ENCODE measurements at places on chromosomes 13 and 19. TPM values are rescaled to one million over a fixed set of nuclear protein-coding genes. Genes with fewer than 3 reads are reported as not detected.

Gene CKM
- not detected for total RNA-seq

Gene CXCL17
- not detected for total RNA-seq

Gene ZNF136
- 3.8 TPM for total RNA-seq

Gene PLEKHJ1
- total RNA-seq, result 91.7 TPM

Gene ZNF582
- total RNA-seq, result not detected

DNA sequence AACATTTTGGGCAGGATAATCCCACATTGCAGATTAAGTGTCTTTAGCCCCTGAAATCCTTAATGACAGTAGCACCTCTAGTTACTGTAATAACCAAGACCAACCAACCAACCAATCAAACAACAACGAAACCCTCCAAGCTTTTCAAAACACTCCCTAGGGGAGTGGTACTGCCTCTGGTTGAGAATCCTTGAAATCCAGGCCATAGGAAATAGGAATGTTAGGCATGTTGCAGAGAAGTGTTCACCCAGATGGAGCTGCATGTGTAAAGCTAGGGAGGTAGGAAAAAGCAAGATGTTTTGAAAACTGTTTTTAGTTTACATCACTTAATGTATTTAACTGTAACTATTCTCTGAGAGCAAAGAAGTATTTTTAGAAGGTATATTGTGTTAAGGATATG, 4.5 kb downstream of the LACC1 start:
- no peak for DNase-seq
- no peak overlapping the region for H3K27ac ChIP-seq
- H3K4me1 ChIP-seq, result peaks cover 4% of the 10 kb centered on the region
- peaks cover 2% of the 10 kb centered on the region for H3K36me3 ChIP-seq
- H3K27me3 ChIP-seq, result no peaks in the 10 kb centered on the region

- no peaks in the 10 kb centered on the region for H3K4me1 ChIP-seq
- DNase-seq, result no peak
- no peak overlapping the region for H3K4me3 ChIP-seq
Measured at GRCh38 chr19:29399804-29400203, 126.0 kb upstream of the VSTM2B start.

GRCh38 chr19:3668331-3669081, 31.8 kb downstream of the PIP5K1C start:
- H3K36me3 ChIP-seq, result peaks cover 25% of the 10 kb centered on the region
- no peak overlapping the region for H3K27ac ChIP-seq
- no peak for DNase-seq
- H3K4me1 ChIP-seq, result peaks cover 20% of the 10 kb centered on the region
- no peak overlapping the region for H3K4me3 ChIP-seq

GRCh38 chr13:81395368-81395767, 1054.4 kb upstream of the SPRY2 start:
- H3K36me3 ChIP-seq, result no peaks in the 10 kb centered on the region
- H3K27me3 ChIP-seq, result no peaks in the 10 kb centered on the region
- H3K4me1 ChIP-seq, result no peaks in the 10 kb centered on the region
- DNase-seq, result no peak
- H3K4me3 ChIP-seq, result no peak overlapping the region

DNA sequence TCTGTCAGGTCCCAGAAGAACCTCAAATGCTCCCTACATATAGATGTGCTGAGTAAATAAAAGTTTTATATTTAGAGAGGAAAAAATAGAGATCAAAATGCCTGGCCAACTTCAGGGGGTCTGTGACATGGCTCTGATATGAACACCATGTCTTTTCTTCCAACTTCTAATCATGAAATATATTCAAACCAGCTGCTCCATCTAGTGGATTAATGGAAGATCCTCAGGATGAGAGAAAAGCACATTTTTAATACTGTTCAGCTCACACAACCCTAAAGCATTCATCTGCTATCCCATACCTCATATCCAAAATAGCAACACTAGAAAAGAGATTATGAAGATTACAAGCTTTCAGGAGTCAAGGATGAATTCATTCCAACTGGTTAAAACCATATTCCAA, 56.0 kb upstream of the DOCK9 start:
- H3K27ac ChIP-seq, result no peak overlapping the region
- H3K27me3 ChIP-seq, result no peaks in the 10 kb centered on the region
- no peak overlapping the region for H3K4me3 ChIP-seq
- H3K36me3 ChIP-seq, result no peaks in the 10 kb centered on the region
- H3K4me1 ChIP-seq, result no peaks in the 10 kb centered on the region

GRCh38 chr19:58007285-58007684, 4.7 kb upstream of the ZNF606 start:
- no peak overlapping the region for H3K27ac ChIP-seq
- peaks cover 5% of the 10 kb centered on the region for H3K4me1 ChIP-seq
- H3K27me3 ChIP-seq, result no peaks in the 10 kb centered on the region
- H3K4me3 ChIP-seq, result no peak overlapping the region
- peaks cover 20% of the 10 kb centered on the region for H3K36me3 ChIP-seq

- no peak for DNase-seq
- H3K27ac ChIP-seq, result no peak overlapping the region
- no peaks in the 10 kb centered on the region for H3K27me3 ChIP-seq
Measured at GRCh38 chr13:106602178-106602577, 34.2 kb upstream of the ARGLU1 start.

DNA sequence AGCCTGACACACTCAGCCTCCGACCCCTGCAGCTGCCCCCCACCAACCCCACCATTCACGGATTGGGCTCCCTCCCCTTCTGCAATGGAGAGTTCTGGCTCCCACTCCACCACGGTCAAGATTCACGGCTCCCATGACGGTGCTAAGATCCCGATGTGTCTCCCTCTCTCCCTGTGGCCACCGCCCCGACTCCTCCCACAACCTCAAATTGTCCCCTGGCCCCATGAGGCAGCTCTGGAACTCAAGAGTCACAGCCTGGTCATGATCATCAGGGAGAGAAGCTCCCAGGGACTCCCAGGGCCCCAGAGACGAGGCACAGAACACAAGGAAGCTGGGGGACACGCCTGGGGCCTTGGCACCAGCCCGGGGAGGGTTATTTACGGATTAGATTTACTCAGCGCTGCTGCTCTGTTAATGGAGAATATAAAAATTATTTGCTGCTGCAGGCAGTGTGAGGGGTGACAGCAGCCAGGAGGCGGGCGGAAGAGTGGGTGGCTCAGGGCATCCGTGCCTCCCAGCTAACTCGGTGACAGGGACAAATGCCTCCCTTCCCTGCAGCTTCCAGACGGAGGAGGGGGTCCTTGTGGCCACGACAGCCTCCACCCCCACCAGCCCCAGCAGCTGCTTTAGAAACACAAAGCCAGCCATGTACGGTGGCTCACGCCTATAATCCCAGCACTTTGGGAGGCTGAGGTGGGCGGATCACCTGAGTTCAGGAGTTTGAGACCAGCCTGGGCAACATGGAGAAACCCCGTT, 184.2 kb downstream of the PTPRS start:
- H3K27me3 ChIP-seq, result no peaks in the 10 kb centered on the region
- no peak overlapping the region for H3K27ac ChIP-seq
- no peak overlapping the region for H3K4me3 ChIP-seq

- peak overlapping the region; percentile 42 for H3K27ac ChIP-seq
- peaks cover 13% of the 10 kb centered on the region for H3K36me3 ChIP-seq
- H3K4me1 ChIP-seq, result peaks cover 9% of the 10 kb centered on the region
- DNase-seq, result no peak
- H3K27me3 ChIP-seq, result no peaks in the 10 kb centered on the region
Measured at GRCh38 chr19:44002212-44002565, 568 bp upstream of the ZNF230 start.

DNA sequence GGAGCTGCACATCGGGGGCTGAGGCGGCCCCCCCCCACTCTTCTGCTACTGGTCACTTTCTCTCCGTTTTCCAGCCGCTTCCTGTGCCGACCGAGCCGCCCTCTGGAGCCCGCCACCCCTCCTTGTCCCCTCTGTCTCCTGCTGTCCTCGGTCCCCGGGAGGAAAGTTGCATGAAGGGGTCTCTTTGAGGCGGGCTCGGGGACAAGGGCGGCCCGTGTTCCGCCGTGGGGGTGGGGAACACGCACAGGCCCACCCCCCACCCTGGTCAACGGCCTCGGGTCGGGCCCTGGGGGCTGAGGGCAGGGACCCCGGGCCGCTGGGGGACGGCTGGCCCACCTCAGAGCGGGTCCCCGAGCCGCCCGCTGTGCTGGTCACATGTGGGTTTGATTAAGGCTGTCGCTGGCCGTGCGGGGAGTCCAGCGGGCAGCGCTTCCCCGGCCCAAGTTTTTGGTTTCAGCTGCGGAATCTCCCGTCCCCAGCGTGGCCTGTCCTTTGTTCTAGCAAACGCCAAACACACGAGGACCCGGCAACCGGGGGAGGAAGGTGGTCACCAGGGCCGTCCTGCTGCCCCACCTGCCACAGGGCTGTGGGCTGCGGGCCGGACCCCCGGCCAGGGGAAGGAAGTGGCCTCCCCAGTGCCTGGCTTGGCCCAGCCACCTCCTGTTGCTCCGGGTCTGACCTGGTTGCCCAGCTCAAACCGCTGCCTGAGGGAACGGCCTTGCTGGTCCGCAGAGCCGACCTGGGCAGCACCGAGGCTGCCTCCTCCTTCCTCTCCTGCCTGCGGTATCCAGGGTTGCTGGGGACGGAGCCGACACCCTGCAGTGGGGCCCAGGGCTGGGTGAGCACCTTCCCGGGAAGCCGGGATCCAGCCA, 1.9 kb downstream of the EFNA2 start:
- no peak for DNase-seq
- H3K36me3 ChIP-seq, result no peaks in the 10 kb centered on the region
- no peak overlapping the region for H3K4me3 ChIP-seq
- H3K27me3 ChIP-seq, result peaks cover 89% of the 10 kb centered on the region
- no peak overlapping the region for H3K27ac ChIP-seq
- peaks cover 16% of the 10 kb centered on the region for H3K4me1 ChIP-seq

DNA sequence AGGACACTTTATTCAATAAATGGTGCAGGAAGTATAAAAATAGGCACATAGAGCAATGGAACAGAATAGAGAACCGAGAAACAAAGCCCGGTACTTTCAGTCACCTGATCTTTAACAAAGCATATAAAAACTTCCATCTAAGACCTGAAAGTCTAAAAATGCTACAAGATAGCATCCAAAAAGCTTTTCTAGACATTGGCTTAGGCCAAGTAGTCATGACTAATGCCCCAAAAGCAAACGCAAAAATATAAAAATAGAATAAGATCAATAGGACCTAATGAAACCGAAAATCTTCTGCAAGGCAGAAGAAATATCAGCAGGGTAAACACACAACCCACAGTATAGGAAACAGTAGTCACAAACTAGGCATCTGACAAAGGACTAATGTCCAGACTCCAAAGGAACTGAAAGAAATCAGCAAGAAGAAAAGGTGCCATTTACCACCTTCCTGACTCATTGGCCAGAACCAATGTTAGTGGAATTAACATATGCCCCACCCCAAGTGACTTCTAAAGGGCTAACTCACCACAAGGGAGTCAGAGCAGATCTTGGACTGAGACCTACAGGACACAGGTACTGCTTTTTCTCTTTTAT, 40.8 kb upstream of the CEACAM21 start:
- H3K4me1 ChIP-seq, result no peaks in the 10 kb centered on the region
- DNase-seq, result no peak
- H3K4me3 ChIP-seq, result no peak overlapping the region
- H3K27me3 ChIP-seq, result peaks cover 48% of the 10 kb centered on the region
- no peaks in the 10 kb centered on the region for H3K36me3 ChIP-seq

DNA sequence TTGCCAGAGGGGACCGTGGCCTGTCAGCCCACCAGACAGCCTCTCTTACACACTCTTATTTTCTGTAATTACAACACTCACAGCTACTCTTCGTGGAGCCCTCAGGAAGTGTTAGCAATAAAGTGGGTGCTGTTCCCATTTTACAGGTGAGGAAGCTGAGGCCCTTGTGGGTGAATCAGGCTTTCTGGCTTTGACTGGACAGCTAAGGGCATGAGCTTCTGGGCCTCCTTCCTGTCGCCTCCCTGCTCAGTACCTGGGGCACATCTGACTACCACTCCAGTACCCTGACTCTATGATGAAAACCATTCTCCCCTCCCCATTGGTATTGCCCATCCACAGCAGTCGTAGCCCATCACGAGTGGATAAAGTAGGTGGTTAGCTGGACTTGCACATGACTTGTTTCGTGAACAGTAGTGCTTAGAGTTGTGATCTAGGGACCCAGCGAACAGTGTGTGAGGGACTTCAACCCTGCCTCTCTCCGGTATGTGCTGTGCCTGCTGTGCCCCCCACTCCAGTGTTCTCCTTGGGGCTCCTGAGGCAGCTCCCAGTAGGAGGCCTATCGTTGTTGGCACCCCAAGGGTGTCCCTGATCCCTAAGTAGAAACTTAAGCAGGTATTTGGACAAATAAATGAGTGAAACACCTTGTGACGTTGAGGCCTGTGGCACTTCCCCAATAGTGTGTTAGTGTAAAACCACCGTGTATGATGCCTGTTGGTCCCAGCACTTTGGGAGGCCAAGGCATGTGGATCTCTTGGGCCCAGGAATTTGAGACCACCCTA, 38.6 kb downstream of the GATAD2A start:
- peaks cover 21% of the 10 kb centered on the region for H3K36me3 ChIP-seq
- H3K27ac ChIP-seq, result no peak overlapping the region
- DNase-seq, result no peak

GRCh38 chr13:112193463-112194166, 126.7 kb downstream of the SOX1 start:
- no peak for DNase-seq
- H3K4me3 ChIP-seq, result no peak overlapping the region

GRCh38 chr13:73106513-73107178, 47.8 kb downstream of the KLF5 start:
- H3K4me1 ChIP-seq, result no peaks in the 10 kb centered on the region
- H3K27ac ChIP-seq, result no peak overlapping the region
- no peak for DNase-seq

DNA sequence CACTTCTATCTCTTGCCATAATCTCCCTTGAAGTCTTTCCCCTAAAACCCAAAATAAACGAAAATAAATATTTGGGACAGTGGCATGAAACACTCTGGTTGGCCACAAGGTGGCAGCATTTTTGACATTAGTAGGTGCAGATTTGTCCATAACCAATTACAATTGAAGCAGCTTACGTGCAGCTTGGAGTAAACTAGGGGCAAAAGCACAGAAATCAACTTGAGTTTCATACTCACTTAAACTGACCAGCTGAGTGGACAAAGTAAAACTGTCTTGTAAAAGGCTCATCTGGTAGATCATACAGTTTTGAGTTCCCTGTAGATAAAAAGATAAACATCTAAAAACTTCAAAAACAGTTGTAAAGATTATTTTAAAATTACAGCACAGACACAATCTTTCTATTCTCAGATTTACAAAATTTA, 18.8 kb downstream of the PDCD5 start:
- DNase-seq, result peak; percentile 31
- no peaks in the 10 kb centered on the region for H3K27me3 ChIP-seq
- no peaks in the 10 kb centered on the region for H3K4me1 ChIP-seq
- H3K27ac ChIP-seq, result no peak overlapping the region
- H3K4me3 ChIP-seq, result no peak overlapping the region
- peaks cover 74% of the 10 kb centered on the region for H3K36me3 ChIP-seq

DNA sequence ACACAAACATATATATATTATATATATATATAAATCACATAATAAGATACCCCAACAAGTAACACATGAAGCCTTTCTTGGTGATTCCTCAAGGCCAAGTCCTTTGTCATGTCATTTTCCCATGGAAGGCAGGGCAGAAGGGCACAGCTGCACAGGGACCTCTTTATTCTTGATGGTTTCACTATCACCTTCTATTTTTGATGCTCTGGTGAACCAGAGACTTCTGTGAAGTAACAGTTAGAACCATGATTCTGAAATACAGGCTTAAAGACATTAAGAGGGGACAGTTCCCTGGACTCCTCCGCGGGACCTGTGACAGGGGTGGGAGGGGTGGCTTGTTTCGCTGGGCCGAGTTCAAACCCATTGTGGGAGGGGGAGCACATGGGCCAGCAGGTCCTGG, 104.0 kb downstream of the DGKH start:
- no peaks in the 10 kb centered on the region for H3K27me3 ChIP-seq
- H3K27ac ChIP-seq, result no peak overlapping the region
- H3K36me3 ChIP-seq, result peaks cover 8% of the 10 kb centered on the region
- DNase-seq, result no peak

Measured in SJSA1 (cell line).